ENCODE measurements at places on chromosomes 4 and X.
A peak's percentile ranks its signal among the peaks of the same experiment; 100 is the strongest.

GRCh38 chr4:1169171-1169671 lies 3.2 kb downstream of the SPON2 start:
- H3K4me1 ChIP-seq: peaks cover 16% of the 10 kb centered on the region
- no peak overlapping the region for H3K4me3 ChIP-seq
- no peaks in the 10 kb centered on the region for H3K36me3 ChIP-seq
- peaks cover 8% of the 10 kb centered on the region for H3K27me3 ChIP-seq

- DNase-seq: peak; percentile 43
- H3K27ac ChIP-seq: peak overlapping the region; percentile 81
- H3K36me3 ChIP-seq: no peaks in the 10 kb centered on the region
- no peaks in the 10 kb centered on the region for H3K27me3 ChIP-seq
These were observed 36.0 kb upstream of the SORCS2 start for GRCh38 chr4:7156328-7156727.

- DNase-seq: no peak
- H3K4me3 ChIP-seq: no peak overlapping the region
- H3K36me3 ChIP-seq: no peaks in the 10 kb centered on the region
These were observed 711 bp downstream of the ACE2 start for GRCh38 chrX:15600049-15600448.

DNA sequence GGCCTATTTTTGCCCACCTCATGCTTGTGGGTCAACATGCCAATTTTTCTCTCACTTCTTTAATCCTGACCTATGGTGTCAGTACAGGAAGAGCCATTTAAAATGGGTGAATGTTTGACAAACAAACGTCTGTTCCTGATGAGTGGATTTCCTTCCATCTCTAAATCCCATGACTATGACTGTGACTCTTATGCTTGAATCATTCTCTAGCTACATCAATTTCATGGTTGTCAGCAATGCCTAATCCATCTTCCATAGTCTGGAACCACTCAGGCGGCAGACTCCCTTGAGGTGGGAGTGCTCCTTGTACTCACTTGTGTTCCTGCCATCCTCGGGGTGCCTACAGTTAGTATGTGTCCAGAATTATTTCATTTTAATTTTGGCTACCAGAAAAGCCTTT lies 194.9 kb upstream of the RPS6KA3 start:
- H3K4me1 ChIP-seq: no peaks in the 10 kb centered on the region
- H3K27ac ChIP-seq: no peak overlapping the region

GRCh38 chr4:146033149-146033548 lies 94.5 kb upstream of the ZNF827 start:
- no peaks in the 10 kb centered on the region for H3K27me3 ChIP-seq
- H3K36me3 ChIP-seq: no peaks in the 10 kb centered on the region
- H3K4me1 ChIP-seq: no peaks in the 10 kb centered on the region

- no peak overlapping the region for H3K27ac ChIP-seq
- peaks cover 87% of the 10 kb centered on the region for H3K27me3 ChIP-seq
- no peaks in the 10 kb centered on the region for H3K4me1 ChIP-seq
- H3K36me3 ChIP-seq: no peaks in the 10 kb centered on the region
- no peak for DNase-seq
These were observed 15.1 kb downstream of the L1CAM start for GRCh38 chrX:153870791-153871360.

DNA sequence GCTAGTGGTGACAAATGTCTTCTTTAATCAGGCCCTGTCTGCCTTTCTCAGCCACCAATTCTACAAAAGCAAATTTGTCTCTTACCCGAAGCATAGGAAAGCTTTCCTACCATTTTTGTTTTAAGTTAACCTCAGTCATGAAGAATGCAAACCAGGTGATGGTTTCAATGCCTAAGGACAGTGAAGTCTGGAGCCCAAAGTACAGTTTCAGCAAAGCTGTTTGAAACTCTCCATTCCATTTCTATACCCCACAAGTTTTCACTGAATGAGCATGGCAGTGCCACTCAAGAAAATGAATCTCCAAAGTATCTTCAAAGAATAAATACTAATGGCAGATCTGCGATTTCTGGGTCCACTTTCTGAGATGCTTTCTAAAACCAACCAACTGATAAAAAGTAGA lies 23.9 kb downstream of the SRD5A3 start:
- no peak for DNase-seq
- H3K27ac ChIP-seq: no peak overlapping the region
- no peaks in the 10 kb centered on the region for H3K27me3 ChIP-seq
- H3K4me3 ChIP-seq: no peak overlapping the region
- H3K4me1 ChIP-seq: no peaks in the 10 kb centered on the region

GRCh38 chrX:150084496-150085229 lies 146.4 kb upstream of the EOLA2 start:
- no peak overlapping the region for H3K4me3 ChIP-seq
- H3K27me3 ChIP-seq: no peaks in the 10 kb centered on the region
- no peaks in the 10 kb centered on the region for H3K4me1 ChIP-seq
- no peak overlapping the region for H3K27ac ChIP-seq
- no peak for DNase-seq

DNA sequence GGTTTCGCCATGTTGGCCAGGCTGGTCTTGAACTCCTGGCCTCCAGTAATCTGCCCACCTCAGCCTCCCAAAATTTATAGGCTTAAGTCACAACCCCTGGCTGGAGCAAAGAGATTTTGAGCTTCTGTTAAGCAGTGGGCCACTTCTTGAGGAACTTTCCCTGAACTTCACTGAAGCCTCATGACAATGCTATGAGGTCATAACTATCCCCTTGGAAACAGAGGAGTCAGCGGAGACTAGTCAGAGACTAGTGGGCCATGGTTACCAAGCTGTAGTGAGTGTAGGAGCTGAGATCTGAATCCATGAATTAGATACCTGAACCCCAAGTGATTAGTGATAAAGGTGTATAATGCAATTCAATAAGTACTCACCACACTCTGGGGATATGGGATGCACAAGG lies 145.1 kb upstream of the MSX1 start:
- no peaks in the 10 kb centered on the region for H3K36me3 ChIP-seq
- H3K27me3 ChIP-seq: no peaks in the 10 kb centered on the region
- no peak overlapping the region for H3K27ac ChIP-seq
- no peak for DNase-seq
- H3K4me3 ChIP-seq: no peak overlapping the region

GRCh38 chr4:62571494-62571893 lies 1371.4 kb downstream of the ADGRL3 start:
- H3K4me1 ChIP-seq: no peaks in the 10 kb centered on the region
- H3K36me3 ChIP-seq: no peaks in the 10 kb centered on the region
- no peak overlapping the region for H3K27ac ChIP-seq
- no peak overlapping the region for H3K4me3 ChIP-seq

GRCh38 chrX:3154386-3154975 lies 113.2 kb downstream of the ARSF start:
- no peak overlapping the region for H3K27ac ChIP-seq
- no peaks in the 10 kb centered on the region for H3K4me1 ChIP-seq
- no peak overlapping the region for H3K4me3 ChIP-seq
- H3K27me3 ChIP-seq: no peaks in the 10 kb centered on the region

GRCh38 chrX:113675278-113675677 lies 834.6 kb upstream of the AMOT start:
- no peak overlapping the region for H3K27ac ChIP-seq
- peaks cover 19% of the 10 kb centered on the region for H3K27me3 ChIP-seq
- no peaks in the 10 kb centered on the region for H3K36me3 ChIP-seq
- no peak for DNase-seq
- H3K4me1 ChIP-seq: no peaks in the 10 kb centered on the region
- no peak overlapping the region for H3K4me3 ChIP-seq

- no peak overlapping the region for H3K4me3 ChIP-seq
- no peaks in the 10 kb centered on the region for H3K4me1 ChIP-seq
- H3K27me3 ChIP-seq: no peaks in the 10 kb centered on the region
- no peaks in the 10 kb centered on the region for H3K36me3 ChIP-seq
- H3K27ac ChIP-seq: no peak overlapping the region
- DNase-seq: no peak
These were observed 68.3 kb upstream of the PGM2 start for GRCh38 chr4:37758226-37758625.

DNA sequence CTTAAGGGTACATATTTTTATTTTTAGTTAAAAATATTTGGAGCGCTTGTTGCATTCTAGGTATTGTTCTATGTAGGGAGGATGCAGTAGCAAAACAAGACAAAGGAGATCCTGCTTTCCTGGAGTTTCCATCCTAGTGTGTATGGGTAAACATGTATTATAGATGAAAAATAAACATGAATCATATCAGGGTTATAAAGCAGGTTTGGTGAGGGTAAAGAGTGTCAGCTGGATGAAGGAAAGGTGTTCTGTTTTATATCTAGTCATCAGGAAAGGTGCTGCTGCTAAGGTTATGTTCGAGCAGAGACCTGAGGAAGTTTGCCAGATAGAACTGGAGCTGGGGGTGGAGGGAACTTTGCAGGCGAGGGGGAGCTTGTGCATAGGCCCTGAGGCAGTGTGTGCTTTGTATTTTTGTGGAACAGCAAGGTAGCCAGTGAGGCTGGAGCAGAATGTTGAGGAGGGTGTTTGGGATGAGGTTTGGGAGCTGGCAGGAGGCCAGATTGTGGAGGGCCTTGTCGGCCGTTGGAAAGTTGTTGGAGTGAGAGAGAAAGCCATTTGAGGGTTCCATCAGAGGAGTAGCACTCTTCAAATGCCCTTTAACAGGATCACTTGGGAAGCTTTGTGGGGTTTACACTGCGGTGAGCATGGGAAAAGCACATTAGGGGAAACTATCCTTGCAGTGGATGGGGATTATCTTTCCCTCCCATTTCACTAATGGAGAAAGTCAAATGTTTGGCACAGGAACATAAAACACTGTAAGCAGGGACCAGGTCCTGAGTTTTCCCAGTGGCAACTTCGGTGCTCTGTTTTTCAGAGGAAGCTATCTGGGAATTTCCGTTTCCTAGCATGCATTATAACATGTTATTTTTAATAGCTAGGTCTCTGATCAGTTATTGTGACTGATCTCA lies 35.9 kb downstream of the AFF1 start:
- H3K27ac ChIP-seq: peak overlapping the region; percentile 52
- peaks cover 11% of the 10 kb centered on the region for H3K4me1 ChIP-seq
- H3K4me3 ChIP-seq: no peak overlapping the region
- H3K27me3 ChIP-seq: no peaks in the 10 kb centered on the region
- no peak for DNase-seq
- H3K36me3 ChIP-seq: no peaks in the 10 kb centered on the region

- no peaks in the 10 kb centered on the region for H3K27me3 ChIP-seq
- no peaks in the 10 kb centered on the region for H3K4me1 ChIP-seq
- H3K27ac ChIP-seq: no peak overlapping the region
- DNase-seq: no peak
- H3K4me3 ChIP-seq: no peak overlapping the region
These were observed 275.3 kb upstream of the SPOCK3 start for GRCh38 chr4:167509551-167509950.

DNA sequence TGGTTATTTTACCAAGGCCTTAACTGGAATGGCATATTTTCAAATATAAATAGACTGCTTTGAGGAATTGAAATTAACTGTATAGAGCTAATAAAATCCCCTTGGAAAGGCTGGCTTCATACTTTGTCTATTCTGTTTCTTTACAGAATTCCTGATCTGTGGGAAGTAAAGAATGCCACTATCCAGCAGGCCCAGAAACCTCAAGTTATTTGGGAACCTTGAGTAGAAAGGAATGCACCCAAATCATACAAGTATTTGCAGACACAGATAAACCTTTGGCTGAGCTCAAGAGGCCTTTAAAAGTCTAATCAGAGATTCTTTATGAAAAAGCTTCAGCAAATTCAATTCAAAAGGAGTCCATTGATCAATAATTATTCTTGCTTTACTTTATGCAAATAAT lies 975.7 kb upstream of the PABPC4L start:
- no peak for DNase-seq
- H3K27ac ChIP-seq: no peak overlapping the region
- no peak overlapping the region for H3K4me3 ChIP-seq
- no peaks in the 10 kb centered on the region for H3K27me3 ChIP-seq

DNA sequence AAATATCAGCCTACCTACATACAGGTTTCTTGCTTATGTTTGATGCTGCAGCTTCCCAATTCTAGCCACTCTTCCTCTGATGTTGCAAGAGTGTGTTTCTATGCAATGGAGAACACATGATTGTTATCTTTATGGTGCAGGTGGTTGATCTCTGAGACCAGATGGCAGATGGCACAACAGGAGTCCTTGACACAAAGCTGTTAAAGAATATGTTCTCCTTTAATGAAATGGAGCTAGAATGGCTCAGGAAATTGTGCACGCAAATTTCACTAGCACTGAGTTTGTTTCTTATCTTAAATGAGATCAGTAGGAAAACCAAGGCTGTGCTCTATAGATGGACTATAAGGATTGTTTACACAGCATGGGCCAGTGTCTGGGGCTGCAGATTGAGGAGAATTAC lies 29.9 kb upstream of the TTC29 start:
- no peak for DNase-seq
- H3K27me3 ChIP-seq: no peaks in the 10 kb centered on the region
- no peaks in the 10 kb centered on the region for H3K4me1 ChIP-seq
- no peaks in the 10 kb centered on the region for H3K36me3 ChIP-seq

DNA sequence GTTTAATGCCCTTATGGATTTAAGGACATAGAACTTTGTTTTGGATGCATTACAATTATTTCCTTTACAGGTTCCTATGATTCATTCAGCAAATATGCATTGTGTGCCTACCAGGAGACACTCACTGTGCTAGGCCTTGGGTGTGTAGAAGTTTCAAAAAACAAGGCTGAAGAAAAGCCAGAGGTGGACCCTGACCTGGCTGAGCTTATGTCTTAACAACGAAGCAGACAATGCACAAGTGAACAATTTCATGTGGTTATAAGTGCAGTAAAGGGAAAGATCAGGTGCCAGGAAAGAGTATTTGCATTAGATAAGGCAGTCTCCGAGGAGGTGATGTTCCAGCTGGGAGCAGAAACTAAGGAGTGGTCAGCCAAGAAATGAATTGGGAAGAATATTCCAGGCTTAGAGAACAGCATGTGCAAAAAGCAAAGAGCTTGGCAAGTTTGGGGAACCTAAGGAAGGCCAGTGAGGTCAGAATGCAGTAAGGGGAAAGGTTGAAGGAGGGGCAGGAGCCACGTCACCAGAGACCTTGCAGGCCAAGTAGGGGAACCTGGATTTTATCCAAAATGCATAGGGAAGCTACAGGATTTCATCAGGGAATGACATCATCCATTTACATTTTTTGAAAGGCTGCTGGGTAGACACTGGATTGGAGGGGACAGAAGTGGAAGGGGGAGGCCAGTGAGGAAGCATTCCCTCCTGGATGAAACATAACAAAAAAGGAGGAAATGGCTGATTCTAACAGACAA lies 193.6 kb downstream of the SOWAHB start:
- DNase-seq: no peak
- H3K36me3 ChIP-seq: no peaks in the 10 kb centered on the region
- H3K27me3 ChIP-seq: no peaks in the 10 kb centered on the region

GRCh38 chrX:143378851-143379250 lies 138.4 kb downstream of the SPANXN3 start:
- H3K27ac ChIP-seq: no peak overlapping the region
- no peaks in the 10 kb centered on the region for H3K4me1 ChIP-seq
- no peak for DNase-seq
